ENCODE measurements at places on chromosomes 1 and 21.

- DNase-seq: no peak
These were observed 7.7 kb upstream of the BCL2L15 start for GRCh38 chr1:113895098-113895497.

- DNase-seq: no peak
These were observed 372 bp downstream of the OR2L3 start for GRCh38 chr1:248047008-248047407.

DNA sequence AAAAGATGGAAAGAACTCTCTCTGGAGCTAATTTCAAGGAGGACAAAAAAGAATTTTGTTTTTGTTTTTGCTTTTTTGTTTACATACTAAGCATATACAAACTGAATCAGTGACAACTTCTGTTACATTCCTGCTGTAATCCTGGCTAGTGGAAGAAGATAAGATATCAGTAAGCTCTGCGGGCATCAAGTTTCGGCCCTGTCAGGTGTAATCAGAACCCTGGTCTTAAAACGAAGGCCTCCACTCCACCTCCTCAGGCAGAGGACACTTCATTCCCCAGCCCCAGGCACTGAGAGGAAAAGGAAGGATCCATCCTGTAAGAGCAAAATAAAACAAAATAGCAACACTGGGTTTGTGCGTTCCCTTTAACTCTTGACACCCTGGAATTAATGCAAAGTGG, 88.9 kb upstream of the ARHGAP29 start:
- DNase-seq: no peak

- DNase-seq: no peak
These were observed 446.9 kb upstream of the LRRC7 start for GRCh38 chr1:69120817-69121216.

DNA sequence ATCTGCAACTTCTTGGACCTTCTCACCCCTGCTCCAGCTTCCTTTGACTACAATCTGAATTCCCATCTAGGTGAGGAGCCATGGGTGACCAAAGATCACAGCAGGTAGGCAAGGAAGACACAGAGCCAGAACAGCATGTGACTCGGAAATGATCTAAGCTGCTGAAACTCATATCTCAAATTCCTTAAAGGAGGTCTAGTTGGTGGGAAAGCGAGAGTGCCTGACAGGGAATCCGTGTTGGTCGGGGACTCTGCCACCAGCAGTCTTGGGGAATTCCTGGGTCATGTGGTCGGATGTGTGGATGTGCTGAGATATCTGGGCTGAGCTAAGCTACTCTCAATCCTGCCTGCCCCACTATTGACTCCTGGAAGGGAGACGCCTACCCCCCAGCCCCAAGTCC, 3.2 kb upstream of the NUAK2 start:
- no peak for DNase-seq

- no peak for DNase-seq
These were observed 112.5 kb upstream of the ST6GALNAC5 start for GRCh38 chr1:76754730-76755129.

DNA sequence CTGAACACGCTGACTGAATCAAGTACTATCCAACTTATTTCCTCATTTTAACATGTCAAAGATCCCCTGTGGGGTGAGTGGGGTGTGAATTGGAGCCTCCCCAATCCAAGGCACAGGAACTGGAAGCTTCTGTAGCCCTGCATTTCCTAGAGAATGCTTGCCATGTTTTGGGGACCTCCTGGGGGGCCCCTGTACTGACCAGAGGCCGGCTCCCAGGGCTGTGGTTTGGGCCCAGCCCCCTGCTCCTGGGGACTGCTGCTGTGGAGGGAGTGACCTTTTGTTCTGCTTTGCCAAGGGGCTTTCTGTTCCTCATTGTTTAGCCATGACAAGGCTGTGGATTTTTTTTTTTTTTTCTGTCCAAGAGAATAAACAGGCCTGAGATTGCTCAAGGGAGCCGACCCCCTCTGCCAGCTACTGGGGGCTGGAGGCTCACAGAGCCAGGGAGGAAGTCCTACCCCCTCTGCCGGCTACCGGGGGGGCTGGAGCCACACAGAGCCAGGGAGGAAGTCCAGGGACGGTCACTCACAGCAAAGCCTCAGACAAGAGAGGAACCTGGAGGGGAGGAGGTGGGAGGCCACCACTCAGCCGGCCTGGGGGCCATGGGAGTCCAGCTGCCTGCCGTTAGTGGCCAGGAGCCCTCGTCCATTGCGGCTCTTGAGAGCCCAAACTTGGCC, 17.4 kb downstream of the TNFRSF1B start:
- no peak for DNase-seq

- no peak for DNase-seq
These were observed 27.7 kb upstream of the FMO1 start for GRCh38 chr1:171220581-171221054.

- no peak for DNase-seq
These were observed 797.3 kb downstream of the PLA2G4A start for GRCh38 chr1:187626056-187626455.

DNA sequence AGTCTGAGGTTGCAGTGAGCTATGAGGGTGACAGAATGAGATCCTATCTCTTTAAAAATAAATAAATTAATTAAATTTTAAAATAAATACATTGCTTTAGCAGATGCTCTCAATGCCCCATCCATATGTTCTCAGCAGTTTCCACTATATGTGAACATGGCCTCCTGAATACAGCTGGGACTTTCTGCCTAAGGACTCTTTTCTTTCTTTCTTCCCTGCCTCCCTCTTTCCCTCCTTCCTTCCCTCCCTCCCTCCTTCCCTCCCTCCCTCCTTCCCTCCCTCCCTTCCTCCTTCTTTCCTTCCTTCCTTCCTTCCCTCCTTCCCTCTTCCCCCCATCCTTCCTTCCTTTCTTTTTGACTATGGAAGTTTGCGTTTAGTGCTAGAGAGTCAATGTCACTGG, 10.2 kb upstream of the GRIK1 start:
- DNase-seq: no peak

DNA sequence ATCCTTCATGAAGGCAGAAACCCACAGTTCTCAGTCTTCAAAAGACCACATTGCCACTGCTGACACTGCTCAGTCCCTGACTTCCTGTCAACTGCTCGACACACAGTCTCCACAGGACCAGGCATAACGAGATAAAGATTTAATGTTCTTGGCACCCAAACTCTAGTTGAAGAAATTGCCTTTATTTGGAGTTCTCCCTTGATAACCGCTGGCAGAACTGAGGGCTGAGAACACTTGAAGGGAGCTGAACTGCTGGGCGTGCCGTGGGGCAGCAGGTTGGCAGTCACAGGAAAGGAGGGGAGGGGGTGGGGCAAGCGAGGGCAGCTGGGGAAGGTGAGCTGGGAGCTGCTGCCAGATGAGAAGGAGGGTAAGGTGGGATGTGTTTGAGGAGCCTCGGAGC, 15.9 kb downstream of the HENMT1 start:
- DNase-seq: no peak

All from activated gamma-delta T cell (primary cell).